Fibroblast of villous mesenchyme (primary cell): ENCODE measurements at places on chromosomes 12 and 14. TPM values are rescaled to one million over a fixed set of nuclear protein-coding genes. Genes with fewer than 3 reads are reported as not detected.

GPATCH2L gene
- 39.0 and 59.2 TPM in 2 replicates for total RNA-seq

FSCB gene
- under 0.01 TPM in 1 of 2 replicates, not detected in the other for total RNA-seq

NPFF gene
- total RNA-seq = not detected in 2 replicates

PIANP gene
- total RNA-seq = not detected in 2 replicates

AHSA1 gene
- total RNA-seq = 57.0 and 88.9 TPM in 2 replicates

OR4N2 gene
- not detected in 2 replicates for total RNA-seq

HOXC5 gene
- total RNA-seq = 0.43 and 1.3 TPM in 2 replicates

IRAK3 gene
- 2.6 and 3.0 TPM in 2 replicates for total RNA-seq

SERPINA10 gene
- total RNA-seq = not detected in 2 replicates

SLC2A14 gene
- under 0.01 and 0.32 TPM in 2 replicates for total RNA-seq

BICD1 gene
- total RNA-seq = 18.4 and 24.6 TPM in 2 replicates

SPIC gene
- not detected in 2 replicates for total RNA-seq

REP15 gene
- 0.86 and 1.3 TPM in 2 replicates for total RNA-seq

KRT2 gene
- total RNA-seq = not detected in 2 replicates

CD69 gene
- not detected in 2 replicates for total RNA-seq
